Non-pigmented ciliary epithelial cell (primary cell): ENCODE measurements at places on chromosomes 5 and 9.

DNA sequence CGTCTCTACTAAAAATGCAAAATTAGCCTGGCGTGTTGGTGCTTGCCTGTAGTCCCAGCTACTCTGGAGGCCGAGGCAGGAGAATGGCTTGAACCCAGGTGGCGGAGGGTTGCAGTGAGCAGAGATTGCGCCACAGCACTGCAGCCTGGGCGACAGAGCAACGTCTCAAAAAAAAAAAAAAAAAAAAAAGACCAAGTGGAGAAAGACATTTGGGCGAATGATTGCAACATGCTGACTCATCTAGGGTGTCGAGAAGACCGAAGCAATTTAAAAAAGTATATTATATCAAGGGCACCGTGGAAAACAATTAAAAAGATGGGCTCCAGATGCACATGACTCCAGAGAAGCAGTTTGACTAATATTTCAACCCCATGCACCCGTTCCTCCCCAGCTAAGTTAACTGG, 9.2 kb downstream of the KLF4 start:
- DNase-seq = no peak

DNA sequence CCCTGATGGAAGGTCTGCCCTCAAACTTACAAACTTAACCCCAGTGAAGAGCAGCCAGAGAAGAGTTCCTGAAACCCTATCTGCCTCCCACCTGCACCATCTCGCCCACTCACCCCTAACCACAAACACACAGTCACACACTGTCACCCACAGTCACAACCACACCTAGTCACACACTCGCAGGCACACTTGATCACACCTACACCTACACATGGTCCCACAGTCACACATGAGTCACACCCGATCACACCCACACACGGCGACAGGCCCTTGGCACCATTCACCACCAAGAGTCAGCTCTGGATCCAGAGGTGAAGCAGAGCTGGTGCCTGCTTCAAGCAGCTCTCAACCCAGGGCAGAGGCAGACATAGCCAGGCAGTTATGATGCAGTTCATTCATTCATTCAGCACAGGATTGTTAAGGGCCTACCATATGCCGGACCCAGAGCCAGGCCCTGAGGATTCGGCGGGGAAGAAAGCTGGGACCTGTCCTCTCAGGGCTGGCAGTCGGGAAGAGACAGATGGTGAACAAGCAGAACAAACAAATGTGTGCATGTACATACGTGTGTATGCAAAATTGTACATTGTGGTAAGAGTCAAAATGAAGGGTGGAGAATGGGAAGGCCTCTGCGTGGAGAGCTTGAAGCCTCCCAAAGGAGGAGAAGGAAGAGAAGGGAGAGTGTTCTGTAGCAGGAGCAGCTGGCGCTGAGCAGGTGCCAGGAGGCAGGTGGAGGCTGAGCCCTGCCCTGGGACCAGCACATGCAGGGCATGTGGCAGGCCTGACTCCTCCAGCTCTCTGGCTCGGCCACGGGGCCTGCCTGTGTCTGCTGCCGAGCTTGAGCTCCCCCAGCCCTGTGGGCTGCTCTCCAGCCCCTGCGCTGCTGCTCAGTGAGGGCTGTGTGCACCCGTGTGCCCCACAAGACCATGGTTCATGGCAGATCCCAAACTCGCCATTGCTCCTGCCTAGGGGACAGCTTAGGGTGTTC, 6.4 kb downstream of the TSPAN17 start:
- no peak for DNase-seq

DNA sequence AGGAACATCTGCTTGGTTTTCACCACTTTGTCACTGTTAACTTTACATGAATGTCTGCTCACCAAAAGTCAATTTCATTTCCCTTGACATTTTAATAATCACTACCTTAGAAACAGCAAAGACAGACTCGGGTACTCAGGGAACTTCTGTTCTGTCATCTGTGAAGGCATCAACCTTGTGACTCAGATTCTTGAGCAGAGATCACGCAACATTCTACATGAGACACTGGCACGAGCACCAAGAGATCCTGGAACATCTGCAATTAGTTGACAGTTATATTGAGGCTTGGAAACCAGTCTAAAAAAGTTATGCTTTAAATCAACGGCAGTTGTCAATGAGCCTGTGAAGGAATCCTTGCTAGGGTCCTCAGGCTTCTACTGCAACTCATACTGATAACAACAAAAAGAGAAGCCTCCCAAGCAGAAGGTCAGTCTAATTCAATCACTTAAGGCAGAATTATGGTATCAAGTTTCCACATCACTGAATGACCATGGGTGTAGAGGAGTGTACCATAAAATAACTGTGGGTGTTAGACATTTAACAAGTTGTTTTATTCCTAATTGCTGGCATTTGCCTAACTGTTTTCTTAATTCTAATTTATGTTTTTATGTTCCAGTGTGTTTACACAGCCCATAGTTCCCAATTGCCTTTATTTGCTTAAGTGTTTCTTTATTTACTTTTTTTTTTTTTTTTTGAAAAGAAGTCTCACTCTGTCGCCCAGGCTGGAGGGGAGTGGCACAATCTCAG, 3.3 kb upstream of the PBX3 start:
- no peak for DNase-seq

DNA sequence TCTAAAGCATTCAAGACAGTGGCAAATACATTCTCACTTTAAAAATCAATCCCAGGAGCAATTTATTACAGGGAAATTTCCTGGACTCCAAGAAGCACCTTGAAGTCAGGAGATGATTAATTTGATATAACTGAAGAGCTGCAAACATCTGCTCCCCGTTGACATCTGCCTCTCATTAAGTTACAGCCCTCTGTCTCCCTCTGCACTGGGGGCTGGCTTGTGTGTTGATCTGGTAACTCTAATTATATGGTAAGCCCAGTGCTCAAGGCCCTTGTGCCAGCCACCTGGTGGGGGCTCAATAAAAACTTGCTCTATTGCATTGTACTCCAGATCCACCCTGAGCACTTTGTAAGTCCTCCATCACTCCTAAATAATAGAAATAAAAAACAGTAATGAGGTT, 131.1 kb upstream of the ZNF462 start:
- DNase-seq = no peak

DNA sequence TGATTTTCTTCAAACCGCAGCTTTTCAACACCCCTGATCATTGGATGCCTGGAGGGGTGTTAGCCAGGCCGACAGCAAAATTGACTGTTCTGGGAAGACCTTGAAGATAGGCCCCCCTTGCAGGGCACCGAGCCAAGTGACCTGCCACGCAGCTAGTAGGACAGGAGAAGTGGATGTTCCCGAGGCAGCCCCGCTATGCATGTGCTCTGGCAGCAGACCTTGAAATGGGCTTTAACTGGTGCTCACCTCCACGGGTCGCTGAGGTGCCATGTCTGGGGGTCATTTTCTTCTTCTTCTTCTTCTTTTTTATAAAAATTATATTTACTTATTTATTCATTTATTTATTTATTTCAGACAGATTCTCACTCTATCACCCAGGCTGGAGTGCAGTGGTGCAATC, 12.6 kb downstream of the FGF18 start:
- no peak for DNase-seq
